Amygdala (tissue), 56 donors: ENCODE measurements at places on chromosomes 12 and 14.

- DNase-seq: no peak
These were observed 37.9 kb downstream of the ISCA2 start for GRCh38 chr14:74531467-74531866.

DNA sequence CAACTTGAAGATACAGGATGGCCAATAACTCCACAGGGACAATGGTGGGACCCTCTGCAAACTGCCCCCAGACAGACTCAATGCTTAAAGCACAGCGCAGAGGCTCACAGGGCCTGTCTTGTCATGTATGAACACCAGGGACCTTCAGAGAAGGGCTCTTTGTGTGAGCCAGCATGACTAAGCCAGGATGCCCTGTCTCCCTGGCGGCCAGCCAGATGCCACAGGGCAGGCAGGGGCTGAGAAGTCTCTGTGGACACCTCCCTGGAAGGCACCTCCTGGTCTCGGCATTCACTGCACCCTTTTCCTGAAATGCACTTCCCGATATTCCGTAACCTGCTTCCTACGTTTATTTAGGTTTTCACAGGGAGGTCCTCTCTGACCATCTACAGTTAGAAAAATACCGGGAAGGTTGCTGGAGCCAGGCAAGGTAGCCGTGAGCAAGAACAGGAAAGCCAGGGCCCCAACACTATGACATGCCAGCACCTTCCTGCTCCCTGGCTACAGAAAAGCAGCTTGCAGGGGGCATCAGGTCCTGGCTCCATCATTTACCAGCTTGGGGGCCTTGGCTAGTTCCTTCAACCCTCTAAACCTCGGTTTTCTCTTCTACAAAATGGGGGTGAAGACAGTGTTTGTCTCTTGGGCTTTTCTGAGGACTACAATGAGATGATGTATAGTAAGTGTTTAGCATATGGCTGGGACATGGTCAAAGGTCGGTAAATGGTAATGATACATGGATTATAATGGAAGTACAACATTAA is 65.0 kb downstream of the PITPNM2 start:
- no peak for DNase-seq

DNA sequence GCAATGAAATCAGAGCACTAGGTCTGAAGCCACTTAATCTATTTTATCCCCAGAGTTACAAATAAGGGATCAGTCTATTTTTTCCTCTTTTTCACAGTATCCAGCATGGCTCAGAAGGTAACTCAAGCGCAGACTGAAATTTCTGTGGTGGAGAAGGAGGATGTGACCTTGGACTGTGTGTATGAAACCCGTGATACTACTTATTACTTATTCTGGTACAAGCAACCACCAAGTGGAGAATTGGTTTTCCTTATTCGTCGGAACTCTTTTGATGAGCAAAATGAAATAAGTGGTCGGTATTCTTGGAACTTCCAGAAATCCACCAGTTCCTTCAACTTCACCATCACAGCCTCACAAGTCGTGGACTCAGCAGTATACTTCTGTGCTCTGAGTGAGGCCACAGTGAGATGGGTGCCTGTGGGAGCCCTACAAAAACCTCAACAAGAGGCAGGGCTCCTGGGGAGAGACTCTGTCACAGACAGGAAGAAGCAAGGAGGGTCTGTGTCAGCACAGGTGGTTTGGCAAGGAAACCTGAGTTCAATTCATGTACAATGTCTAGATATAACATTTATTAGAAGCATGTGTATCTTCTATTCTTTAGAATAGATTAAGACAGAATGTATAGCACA is 334.3 kb upstream of the OR4E1 start:
- no peak for DNase-seq

- peak; percentile 20 for DNase-seq
These were observed 2.9 kb upstream of the CACNB3 start for GRCh38 chr12:48815126-48816110.

DNA sequence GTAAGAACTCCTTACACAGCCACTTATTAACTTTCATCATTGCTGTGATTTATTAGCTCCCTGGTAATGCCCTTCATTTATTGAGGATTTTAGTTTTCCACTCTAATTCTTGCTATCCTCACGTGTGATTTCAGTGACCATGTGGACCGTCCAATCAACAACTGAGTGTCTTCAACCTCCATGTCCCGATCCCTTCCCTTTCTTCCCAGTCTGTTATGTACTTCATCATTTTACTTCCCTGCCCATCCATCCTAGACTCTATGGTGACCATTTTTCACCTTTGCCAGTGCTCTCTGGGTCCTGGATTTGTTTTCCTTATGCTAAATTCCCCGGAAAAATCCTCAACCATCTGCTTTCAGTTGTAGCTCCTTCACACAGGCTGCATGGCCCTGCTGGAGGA is 111.0 kb downstream of the MSRB3 start:
- no peak for DNase-seq

- no peak for DNase-seq
These were observed 4.4 kb upstream of the NID2 start for GRCh38 chr14:52073251-52073650.

DNA sequence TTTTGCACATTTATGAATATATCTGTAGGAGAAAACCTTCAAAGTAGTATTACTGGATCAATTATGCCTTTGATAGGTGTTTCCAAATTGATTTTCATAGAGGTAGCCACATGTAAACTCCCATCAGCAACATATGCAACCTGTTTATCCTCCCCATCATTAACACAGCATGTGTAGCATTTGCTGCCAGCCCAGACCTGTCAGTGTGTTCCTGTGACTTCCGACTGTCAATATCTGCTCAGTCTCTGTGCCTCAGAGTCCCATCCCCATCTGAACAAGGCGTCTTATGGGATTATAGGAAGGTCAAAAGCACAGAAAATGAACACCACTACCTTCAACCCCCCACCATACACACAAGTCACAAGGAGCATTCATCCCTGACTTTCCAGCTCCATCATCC is 9.5 kb upstream of the CAPRIN2 start:
- DNase-seq: no peak
